ENCODE measurements at places on chromosomes 6 and 20. TPM values are rescaled to one million over a fixed set of nuclear protein-coding genes. Genes with fewer than 3 reads are reported as not detected.

The USP49 gene
- 0.30 TPM for total RNA-seq

The MYCT1 gene
- total RNA-seq: not detected

The IRF4 gene
- total RNA-seq: not detected

The TUBB2B gene
- 5.9 TPM for total RNA-seq

The BIRC7 gene
- total RNA-seq: not detected

The LTB gene
- 1.5 TPM for total RNA-seq

The PSMF1 gene
- total RNA-seq: 147 TPM

The PRR18 gene
- not detected for total RNA-seq

The PACRG gene
- 2.3 TPM for total RNA-seq

The WFDC12 gene
- total RNA-seq: not detected

The SCGN gene
- not detected for total RNA-seq

The FAM83D gene
- 68.2 TPM for total RNA-seq

The CDC25B gene
- total RNA-seq: 103 TPM

The SLCO4A1 gene
- total RNA-seq: 0.38 TPM

The KHDRBS2 gene
- not detected for total RNA-seq

The SLC35D3 gene
- total RNA-seq: not detected

The CRIP3 gene
- not detected for total RNA-seq

The CALHM6 gene
- 2.5 TPM for total RNA-seq

The KIF25 gene
- not detected for total RNA-seq

The LRRC73 gene
- 0.16 TPM for total RNA-seq

The FRS3 gene
- 5.5 TPM for total RNA-seq

The APMAP gene
- total RNA-seq: 83.0 TPM

The DEF6 gene
- 52.8 TPM for total RNA-seq

The RBM24 gene
- 0.78 TPM for total RNA-seq

The SLC35F1 gene
- total RNA-seq: not detected

The BANF2 gene
- not detected for total RNA-seq

The BLOC1S5 gene
- 7.9 TPM for total RNA-seq

The HEY2 gene
- not detected for total RNA-seq

The TAPBP gene
- 136 TPM for total RNA-seq

The TGM2 gene
- total RNA-seq: 31.0 TPM

The B3GAT2 gene
- not detected for total RNA-seq

The LIME1 gene
- 7.3 TPM for total RNA-seq

The LTA gene
- total RNA-seq: not detected

The PPP1R14C gene
- 38.1 TPM for total RNA-seq

The PLCB1 gene
- total RNA-seq: 0.57 TPM

The SLC35A1 gene
- total RNA-seq: 8.9 TPM

The TRIM40 gene
- not detected for total RNA-seq

The C4B gene
- total RNA-seq: 2.4 TPM

The ERVFRD-1 gene
- not detected for total RNA-seq

The NQO2 gene
- total RNA-seq: 7.2 TPM

The COL19A1 gene
- not detected for total RNA-seq

The HLA-DRB1 gene
- total RNA-seq: not detected

The PNLDC1 gene
- not detected for total RNA-seq

The HINT3 gene
- 14.3 TPM for total RNA-seq

The GINM1 gene
- 42.6 TPM for total RNA-seq

The C6orf141 gene
- total RNA-seq: 21.5 TPM

The CAP2 gene
- total RNA-seq: 3.3 TPM

The PGC gene
- not detected for total RNA-seq

The BPI gene
- not detected for total RNA-seq

The C20orf96 gene
- total RNA-seq: 0.15 TPM

The DLL1 gene
- total RNA-seq: 19.4 TPM

The EYA4 gene
- not detected for total RNA-seq

Measured in hair follicular keratinocyte (primary cell).